NB4 (cell line): ENCODE measurements at places on chromosomes 13 and 19.

- DNase-seq, result no peak
Observed at GRCh38 chr19:33040994-33041827, 23.5 kb downstream of the RHPN2 start.

- DNase-seq, result no peak
Observed at GRCh38 chr19:15372470-15372869, 7.1 kb downstream of the AKAP8 start.

DNA sequence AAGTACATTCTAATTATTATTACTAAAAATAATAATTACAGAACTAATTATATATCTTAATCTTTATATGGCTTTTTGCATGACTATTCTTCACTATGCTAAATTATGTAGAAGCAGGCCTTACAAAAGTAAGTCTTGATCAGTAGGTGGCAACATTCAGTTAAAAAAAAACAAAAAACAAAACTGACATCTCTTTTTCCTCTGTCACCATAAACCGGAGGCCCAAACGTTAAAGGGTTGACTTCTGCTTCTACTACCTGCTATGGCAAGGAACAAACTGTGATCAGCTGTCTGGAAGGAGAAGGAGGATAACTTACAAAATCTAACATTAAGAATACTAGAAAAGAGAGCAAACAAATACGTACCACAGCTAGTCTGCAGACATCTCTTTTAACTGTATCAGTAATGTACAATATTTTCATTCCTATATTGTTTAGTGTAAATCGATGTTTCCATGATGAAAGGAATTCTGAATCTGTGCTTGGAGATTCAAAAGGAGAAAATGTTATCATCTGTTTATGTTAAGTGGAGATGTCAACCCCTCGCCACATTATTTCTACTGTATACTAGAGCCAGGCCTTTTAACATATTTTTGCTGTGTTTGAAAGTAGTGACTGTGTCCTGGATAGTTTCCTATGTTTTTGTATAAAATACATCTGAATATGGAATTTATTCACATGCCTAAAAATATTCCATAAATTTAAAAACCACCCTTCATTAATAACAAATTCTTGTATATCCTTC lies 1525.4 kb downstream of the SLITRK1 start:
- DNase-seq, result peak; percentile 8

GRCh38 chr13:20512042-20512683 lies 13.5 kb downstream of the CRYL1 start:
- peak; percentile 24 for DNase-seq

- peak; percentile 50 for DNase-seq
Observed at GRCh38 chr19:42121036-42121621, 11.1 kb downstream of the POU2F2 start.

DNA sequence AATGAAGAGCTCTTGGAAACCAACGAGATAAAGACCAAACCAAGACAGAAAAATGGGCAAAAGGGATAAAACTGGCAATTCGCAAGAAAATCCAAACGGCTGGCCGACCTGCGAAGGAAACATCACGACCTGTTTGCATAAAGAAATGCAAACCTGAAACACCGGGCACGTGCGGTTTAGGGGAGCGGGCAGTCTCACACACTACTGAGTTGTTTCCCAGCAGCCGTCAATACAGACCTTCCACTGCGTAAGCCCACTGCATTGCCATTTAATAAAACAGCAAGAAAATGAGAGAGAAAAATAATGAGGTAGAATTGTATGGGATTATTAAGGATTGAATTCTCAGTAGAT lies 642 bp upstream of the PEG3 start:
- no peak for DNase-seq

DNA sequence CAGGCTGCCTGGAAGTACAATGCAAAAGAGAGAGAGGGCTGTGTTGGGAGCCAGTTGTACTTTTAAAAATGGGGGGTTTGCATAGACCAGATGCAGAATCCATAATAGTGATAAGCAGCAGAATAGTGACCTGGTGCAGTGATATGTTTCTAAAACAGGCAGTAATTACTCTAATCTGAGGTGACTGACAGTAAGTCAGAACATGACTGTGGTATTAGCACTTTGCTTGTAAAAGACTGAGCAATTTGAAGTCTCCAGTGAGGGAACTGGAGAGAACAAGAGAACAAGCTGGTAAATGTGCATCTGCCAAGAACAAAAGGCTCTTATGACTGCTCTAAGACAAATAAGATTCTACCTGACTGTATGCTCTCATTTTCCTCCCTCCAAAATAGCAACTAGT lies 383.4 kb downstream of the ITGBL1 start:
- no peak for DNase-seq

- DNase-seq, result peak; percentile 32
Observed at GRCh38 chr13:113020323-113021080, 51.5 kb downstream of the MCF2L start.

DNA sequence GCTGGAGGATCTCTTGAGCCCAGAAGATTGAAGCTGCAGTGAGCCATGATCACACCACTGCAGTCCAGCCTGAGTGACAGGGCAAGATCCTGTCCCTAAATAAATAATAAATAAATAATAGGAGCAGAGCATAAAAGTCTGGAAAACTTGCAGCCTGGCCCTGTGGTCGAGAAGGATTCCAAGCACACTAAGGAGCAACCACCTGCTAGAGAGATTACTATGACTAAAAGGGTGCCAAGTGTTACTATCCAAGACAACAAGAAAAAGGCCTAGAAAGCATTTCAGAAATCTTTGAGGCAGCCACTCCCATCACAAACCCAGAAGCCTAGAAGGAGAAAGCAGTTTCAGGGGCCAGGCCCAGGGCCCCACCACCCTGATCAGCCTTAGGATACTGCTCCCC lies 46.1 kb downstream of the LHFPL6 start:
- no peak for DNase-seq

GRCh38 chr13:30418075-30418716 lies 4.1 kb upstream of the UBE2L5 start:
- no peak for DNase-seq

DNA sequence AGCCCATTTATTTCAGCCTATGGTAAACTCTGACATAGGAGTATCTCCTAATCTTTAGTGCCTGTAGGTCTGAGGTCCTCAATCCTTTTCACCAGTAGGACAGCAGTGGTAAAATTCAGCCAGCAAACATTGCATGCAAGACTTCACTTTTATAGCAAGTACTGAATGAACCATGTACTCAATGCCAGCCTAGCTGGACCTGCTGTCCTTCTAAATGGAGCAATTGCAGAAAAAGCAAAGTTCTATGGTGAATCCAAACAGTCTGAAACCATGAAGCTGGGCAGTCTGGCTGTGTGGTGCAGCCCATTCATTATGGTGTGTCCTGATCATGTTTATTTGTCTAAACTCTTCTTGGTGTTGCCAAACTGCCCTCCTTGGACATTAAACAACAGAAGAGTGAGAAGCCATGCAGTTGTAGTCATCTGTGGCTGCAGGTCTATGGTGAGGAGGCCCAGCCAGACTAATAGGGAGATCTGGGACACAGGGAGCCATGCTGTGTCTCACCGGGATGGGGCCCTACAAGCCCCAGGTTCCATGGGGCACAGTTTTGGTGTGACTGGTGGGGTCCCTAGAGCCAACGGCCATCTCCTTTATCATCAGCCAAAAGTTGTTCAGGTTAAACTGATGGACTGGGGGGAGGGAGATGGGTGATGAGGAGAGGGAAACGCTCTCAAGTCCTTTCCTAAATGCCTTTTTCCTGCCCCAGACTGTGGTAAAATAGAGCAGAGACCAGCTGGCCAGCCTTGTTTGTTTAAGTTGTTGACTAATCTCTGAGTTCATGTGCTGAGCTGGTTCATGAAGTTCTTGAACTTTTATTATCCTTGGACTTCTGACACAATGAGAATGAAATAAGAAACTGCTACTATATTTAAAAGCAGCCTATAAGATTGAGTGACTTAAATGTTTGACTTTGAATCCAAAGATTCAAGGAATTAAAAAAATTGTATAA lies 20.6 kb upstream of the TNFSF11 start:
- no peak for DNase-seq

DNA sequence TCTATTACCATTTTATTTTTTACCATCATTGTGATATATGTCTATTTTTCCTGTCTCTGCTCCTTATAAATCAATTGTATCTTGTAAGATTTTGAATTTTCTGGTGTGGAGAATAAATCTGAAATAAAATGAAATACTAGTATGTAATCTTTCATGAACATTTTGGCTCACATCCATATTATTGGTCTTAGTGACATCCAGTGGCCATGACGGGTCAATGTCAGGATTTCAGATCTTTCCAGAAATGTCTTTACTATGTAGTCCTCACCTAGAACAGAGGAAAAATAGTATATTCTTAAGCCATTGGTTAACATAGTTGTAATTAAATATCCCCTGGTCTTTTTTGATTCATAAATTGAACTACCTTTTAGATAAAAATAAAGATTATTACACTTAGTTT lies 109.8 kb upstream of the GPC6 start:
- DNase-seq, result peak; percentile 6

GRCh38 chr13:40664350-40665125 lies 1.9 kb downstream of the FOXO1 start:
- DNase-seq, result peak; percentile 64

DNA sequence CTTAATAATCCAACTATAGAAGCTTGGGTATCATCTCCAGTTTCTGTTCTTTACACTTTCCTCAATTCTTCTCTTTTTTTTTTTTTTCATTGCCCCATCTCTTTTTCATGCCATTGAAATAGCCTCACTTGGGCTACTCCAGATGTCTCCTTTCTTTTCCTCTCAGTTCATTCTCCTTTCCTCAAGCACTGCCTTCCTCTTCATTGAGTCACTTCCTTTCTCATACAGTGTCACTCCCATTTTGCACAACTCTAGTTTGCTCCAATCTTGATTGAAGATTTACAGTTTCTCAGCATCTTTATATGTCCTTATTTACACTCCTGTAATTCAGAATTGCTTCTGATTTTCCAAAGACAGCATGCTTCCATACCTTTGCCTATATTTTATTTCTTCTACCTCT lies 61.3 kb downstream of the IPO5 start:
- no peak for DNase-seq

DNA sequence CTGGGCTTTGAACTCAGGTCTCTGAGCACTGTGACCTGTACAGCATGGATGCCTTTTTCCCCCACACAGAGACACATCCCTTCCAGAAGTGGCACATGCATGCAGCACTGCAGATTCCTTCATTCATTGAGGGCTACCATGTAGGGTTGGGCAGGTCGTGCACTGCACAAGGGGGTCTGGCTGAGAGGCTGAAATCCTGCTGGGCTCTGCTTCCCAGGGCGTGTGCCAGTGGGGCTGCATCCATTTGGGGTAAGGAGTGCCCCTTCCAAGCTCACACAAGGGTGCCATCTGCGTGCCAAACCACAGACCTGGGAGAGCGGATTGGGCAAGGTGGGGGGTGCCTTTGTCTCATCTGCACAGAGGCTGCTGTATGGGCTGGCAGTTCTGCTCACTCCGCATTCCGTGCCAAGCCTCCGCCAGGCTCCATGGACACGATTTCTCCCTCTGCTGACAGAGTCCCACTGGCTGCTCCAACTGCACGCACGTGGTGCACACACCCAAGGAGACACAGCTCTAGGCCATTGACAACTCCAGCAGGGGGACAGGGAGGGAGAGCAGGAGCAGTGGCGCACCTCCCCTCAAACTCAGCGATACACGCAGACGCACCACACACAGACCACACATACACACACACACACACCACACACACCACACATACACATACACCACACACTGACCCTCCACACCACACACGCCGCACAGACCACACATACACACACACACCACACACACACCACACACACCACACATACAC lies 4.5 kb upstream of the SHISA7 start:
- DNase-seq, result peak; percentile 38

DNA sequence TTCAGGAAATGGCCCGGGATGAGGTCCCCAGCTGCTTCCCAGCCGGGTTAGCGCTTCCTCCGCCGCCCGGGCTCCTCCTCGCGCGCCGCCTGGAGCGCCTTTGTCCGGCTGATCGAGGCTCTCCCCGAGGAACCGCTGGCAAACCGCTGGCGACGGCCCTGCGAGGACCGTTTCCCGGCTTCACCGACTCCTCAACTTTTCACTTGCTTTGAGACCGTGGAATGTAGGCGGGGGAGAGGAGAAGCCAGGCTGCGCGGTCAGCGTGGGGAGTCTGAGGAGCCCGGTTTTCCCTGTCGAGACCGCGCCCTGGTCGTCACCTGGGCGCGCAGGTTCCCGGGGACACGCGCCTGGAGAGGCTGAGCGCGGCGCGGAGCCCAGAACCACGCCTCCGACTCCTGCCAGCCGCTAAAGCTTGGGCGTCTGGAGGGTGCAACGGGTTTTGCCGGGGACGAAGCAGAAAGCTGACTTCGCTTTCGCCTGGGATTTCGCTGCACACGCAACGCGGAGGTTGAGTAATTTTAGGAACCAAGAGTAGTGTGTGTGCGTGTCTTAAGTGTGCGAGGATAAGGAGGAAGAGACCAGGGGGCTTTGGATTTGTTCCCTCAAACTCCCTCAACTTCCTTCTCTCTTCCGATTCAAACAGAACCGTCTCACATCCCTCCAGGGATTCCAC lies 7.3 kb upstream of the DGKH start:
- DNase-seq, result peak; percentile 64

GRCh38 chr19:50501186-50501567 lies 9.8 kb downstream of the JOSD2 start:
- DNase-seq, result no peak

GRCh38 chr13:46211116-46211482 lies 629 bp upstream of the LRRC63 start:
- peak; percentile 66 for DNase-seq

DNA sequence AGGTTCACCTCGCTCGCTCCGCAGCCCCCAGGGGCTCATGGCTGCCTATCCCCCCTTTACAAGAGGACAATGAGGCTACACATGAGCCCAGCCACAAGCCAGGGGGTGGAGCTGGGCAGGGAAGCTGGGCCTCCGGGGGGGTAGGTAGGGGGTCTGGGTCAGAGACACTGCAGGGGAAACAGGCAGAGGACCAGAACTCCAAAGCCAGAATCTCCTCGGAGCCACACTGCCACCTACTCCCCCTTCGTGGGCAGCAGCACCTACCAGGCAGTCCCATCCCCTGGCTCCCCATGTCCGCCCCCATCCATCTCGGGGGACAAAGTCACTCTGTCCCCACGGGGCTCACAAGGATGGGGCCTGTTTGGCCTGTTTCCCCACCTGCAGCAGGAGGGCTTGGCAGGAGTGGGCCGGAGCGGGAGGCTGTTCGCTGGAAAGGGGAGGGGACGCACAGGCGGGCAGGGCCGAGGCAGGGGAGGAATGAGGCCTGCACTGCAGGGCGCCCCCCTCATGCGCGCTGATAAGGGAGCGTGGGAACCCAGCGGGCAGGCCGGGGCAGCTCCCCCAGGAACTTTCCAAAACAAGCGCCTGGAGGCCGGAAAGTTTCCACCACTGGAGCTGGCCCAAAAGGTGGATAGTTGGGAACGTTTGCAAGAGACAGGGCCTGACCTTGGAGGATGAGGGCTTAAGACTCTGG lies 545 bp upstream of the ISYNA1 start:
- DNase-seq, result no peak

DNA sequence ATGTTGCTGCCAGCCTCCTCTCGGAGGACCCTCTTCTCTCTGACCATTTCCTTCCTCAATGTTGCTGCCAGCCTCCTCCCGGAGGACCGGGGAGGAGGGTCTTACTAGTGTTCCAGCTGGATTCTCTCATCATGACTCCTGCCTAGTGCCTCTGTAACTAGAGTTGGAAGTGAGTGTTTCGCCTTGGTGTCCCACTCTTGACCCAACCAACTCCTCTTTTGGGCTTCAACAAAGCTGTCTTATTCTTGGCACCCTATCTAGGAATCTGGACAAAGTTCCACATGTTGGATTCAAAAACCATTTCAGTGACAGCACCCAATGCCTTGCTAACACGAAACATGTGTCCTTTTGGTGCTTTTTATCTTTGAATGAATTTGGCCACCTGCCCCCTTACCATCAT lies 165.4 kb downstream of the GPC5 start:
- DNase-seq, result no peak

GRCh38 chr19:41305927-41306793 lies 3.8 kb upstream of the CCDC97 start:
- no peak for DNase-seq
